Aorta (tissue), 5 donors: ENCODE measurements at places on chromosomes 13 and 19.
A peak's percentile ranks its signal among the peaks of the same experiment; 100 is the strongest.

- H3K4me1 ChIP-seq = no peaks in the 10 kb centered on the region
- H3K27ac ChIP-seq = peak overlapping the region; percentile 91
- H3K4me3 ChIP-seq = peak overlapping the region; percentile 86
- peak; percentile 79 for DNase-seq
- no peaks in the 10 kb centered on the region for H3K36me3 ChIP-seq
These were observed 2.7 kb upstream of the HNRNPL start for GRCh38 chr19:38852231-38853044.

- no peaks in the 10 kb centered on the region for H3K27me3 ChIP-seq
- no peaks in the 10 kb centered on the region for H3K36me3 ChIP-seq
- no peak overlapping the region for H3K27ac ChIP-seq
- no peak overlapping the region for H3K4me3 ChIP-seq
- DNase-seq = no peak
These were observed 95.2 kb downstream of the LRCH1 start for GRCh38 chr13:46648166-46648607.

DNA sequence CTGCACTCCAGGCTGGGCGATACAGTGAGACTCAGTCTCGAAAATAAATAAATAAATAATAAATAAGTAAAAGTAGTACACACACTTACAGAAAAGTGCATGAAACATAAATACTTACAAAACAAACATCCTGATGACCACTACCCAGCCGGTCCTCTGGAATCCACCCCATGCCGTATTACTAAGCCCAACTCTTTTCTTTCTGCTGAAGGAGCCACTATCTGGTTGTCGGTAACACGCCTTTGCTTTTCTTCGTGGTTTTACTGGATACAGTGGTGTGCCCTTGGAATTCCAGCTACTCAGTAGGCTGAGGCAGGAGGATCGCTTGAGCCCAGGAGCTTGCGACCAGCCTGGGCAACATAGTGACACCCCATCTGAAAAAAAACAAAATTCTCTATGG, 39.4 kb downstream of the CELF5 start:
- H3K36me3 ChIP-seq = no peaks in the 10 kb centered on the region
- H3K27me3 ChIP-seq = no peaks in the 10 kb centered on the region
- no peak overlapping the region for H3K4me3 ChIP-seq
- no peak for DNase-seq

DNA sequence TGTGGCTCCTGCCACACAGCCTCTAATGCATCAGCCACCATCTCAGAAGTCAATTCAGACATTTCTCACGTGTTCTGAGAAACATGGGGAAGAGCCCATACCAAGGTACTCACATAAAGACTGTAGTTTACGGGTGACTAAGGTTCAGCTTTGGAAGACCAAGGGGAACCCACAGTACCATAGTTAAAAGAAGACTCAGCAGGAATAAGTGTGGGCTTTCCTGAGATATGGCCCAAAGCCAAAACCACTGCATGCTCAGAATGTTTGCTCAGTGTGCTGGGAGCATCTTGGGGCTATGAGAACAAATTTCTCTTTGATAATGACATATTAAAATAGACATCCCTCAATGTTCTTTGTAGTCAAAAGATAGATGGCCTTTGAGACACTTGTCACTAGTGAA, 283.8 kb downstream of the DCT start:
- no peak overlapping the region for H3K27ac ChIP-seq
- no peak for DNase-seq
- H3K4me3 ChIP-seq = no peak overlapping the region
- no peaks in the 10 kb centered on the region for H3K27me3 ChIP-seq
- H3K4me1 ChIP-seq = no peaks in the 10 kb centered on the region
- H3K36me3 ChIP-seq = no peaks in the 10 kb centered on the region

- no peak overlapping the region for H3K27ac ChIP-seq
- no peaks in the 10 kb centered on the region for H3K36me3 ChIP-seq
- no peaks in the 10 kb centered on the region for H3K4me1 ChIP-seq
- DNase-seq = no peak
- H3K27me3 ChIP-seq = no peaks in the 10 kb centered on the region
These were observed 4.3 kb upstream of the DACH1 start for GRCh38 chr13:71871176-71871754.

DNA sequence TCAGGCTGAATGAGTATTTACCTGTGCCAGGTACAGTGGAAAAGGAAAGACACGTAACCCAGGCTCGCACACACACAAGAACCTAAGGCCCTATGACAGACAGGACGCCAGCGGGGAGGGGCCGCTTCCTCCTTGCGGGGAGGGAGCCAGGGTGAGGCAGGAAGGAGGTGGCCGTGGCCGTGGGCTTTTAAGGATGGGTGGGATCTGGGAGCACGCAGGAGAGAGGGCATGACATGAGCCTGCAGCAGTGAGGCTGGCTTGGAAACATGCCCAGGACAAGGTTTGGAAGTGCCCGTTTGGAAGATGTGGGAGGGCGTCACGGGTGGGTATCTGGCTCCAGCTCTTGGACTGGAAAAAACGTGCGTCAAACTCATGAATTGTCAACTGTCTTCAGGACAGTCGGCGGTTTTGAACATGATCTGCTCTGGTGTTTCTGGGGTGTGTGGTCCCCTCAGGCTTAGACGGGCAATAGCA, 20.1 kb downstream of the SH3GL1 start:
- H3K36me3 ChIP-seq = no peaks in the 10 kb centered on the region
- H3K27ac ChIP-seq = no peak overlapping the region
- no peaks in the 10 kb centered on the region for H3K4me1 ChIP-seq
- no peak overlapping the region for H3K4me3 ChIP-seq
- no peak for DNase-seq

DNA sequence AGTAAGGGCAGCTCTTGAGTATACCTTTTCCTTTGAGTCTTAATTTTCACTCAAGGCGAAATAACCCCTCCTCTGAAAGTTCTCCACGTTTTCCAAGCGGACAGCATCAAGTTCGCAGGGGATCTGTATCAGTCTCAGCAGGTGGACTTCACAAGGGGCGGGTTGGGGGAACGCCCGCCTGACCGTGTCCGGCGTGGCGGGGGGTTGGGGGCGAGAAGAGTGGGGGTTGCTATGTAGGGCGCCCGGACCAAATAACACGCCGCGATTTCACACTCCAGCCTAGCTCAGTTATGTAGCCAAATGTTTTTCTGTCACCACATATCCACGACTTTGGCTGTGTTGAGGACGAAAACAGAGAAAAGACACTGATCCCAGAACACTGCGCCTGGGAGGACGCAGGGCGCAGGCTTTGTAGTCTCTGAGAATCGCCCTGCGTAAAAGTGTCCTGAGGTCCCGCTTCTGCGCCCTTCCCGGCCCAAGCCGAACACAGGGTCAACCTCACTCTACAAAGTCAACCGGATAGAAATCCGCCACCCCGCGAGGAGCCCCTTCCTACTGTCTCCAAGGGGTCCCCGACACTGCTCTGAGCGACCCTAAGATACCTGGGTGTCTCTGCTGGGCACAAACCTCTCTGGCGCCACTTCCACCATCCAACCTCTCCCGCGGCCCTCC, 524 bp downstream of the RUBCNL start:
- no peak overlapping the region for H3K4me3 ChIP-seq
- no peaks in the 10 kb centered on the region for H3K27me3 ChIP-seq
- H3K27ac ChIP-seq = no peak overlapping the region
- no peak for DNase-seq
- no peaks in the 10 kb centered on the region for H3K4me1 ChIP-seq

- no peaks in the 10 kb centered on the region for H3K36me3 ChIP-seq
- no peaks in the 10 kb centered on the region for H3K4me1 ChIP-seq
- H3K27me3 ChIP-seq = no peaks in the 10 kb centered on the region
- H3K4me3 ChIP-seq = no peak overlapping the region
- no peak for DNase-seq
- H3K27ac ChIP-seq = no peak overlapping the region
These were observed 1213.1 kb downstream of the OLFM4 start for GRCh38 chr13:54241719-54242118.

GRCh38 chr19:18417250-18418028, 1.8 kb upstream of the SSBP4 start:
- no peak overlapping the region for H3K4me3 ChIP-seq
- no peaks in the 10 kb centered on the region for H3K36me3 ChIP-seq
- no peaks in the 10 kb centered on the region for H3K4me1 ChIP-seq
- no peaks in the 10 kb centered on the region for H3K27me3 ChIP-seq

- no peak overlapping the region for H3K27ac ChIP-seq
- no peaks in the 10 kb centered on the region for H3K36me3 ChIP-seq
- DNase-seq = no peak
- peak overlapping the region; percentile 54 for H3K4me3 ChIP-seq
These were observed 141.6 kb upstream of the ARGLU1 start for GRCh38 chr13:106709522-106709921.

- H3K36me3 ChIP-seq = no peaks in the 10 kb centered on the region
- H3K27me3 ChIP-seq = no peaks in the 10 kb centered on the region
These were observed 8.9 kb downstream of the ATG4D start for GRCh38 chr19:10552510-10553053.

DNA sequence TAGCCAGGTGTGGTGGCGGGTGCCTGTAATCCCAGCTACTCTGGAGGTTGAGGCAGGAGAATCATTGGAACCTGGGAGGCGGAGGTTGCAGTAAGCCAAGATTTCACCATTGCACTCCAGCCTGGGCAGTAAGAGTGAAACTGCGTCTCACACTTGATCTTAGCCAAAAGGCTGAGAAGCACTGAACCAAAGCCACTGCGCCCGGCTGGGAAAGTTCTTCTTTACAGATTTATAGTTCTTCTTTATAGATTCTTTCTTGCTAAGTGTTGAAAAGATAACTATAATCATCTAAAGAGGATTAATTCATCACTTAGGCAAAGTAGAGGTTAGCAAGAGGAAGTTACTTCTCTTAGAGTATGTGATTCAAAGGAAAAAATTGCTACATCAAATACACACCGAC, 11.1 kb downstream of the ZNF417 start:
- DNase-seq = no peak
- peaks cover 1% of the 10 kb centered on the region for H3K36me3 ChIP-seq
- H3K27ac ChIP-seq = no peak overlapping the region
- no peaks in the 10 kb centered on the region for H3K4me1 ChIP-seq
- H3K4me3 ChIP-seq = no peak overlapping the region
- H3K27me3 ChIP-seq = no peaks in the 10 kb centered on the region

- H3K36me3 ChIP-seq = no peaks in the 10 kb centered on the region
- H3K27me3 ChIP-seq = no peaks in the 10 kb centered on the region
- H3K4me1 ChIP-seq = no peaks in the 10 kb centered on the region
- peak overlapping the region; percentile 61 for H3K4me3 ChIP-seq
- DNase-seq = peak; percentile 94
These were observed 5.5 kb downstream of the IER2 start for GRCh38 chr19:13155472-13156359.

- no peaks in the 10 kb centered on the region for H3K27me3 ChIP-seq
- DNase-seq = no peak
- no peaks in the 10 kb centered on the region for H3K4me1 ChIP-seq
- no peak overlapping the region for H3K27ac ChIP-seq
- no peaks in the 10 kb centered on the region for H3K36me3 ChIP-seq
- no peak overlapping the region for H3K4me3 ChIP-seq
These were observed 46.1 kb upstream of the GPC6 start for GRCh38 chr13:93180356-93180969.

DNA sequence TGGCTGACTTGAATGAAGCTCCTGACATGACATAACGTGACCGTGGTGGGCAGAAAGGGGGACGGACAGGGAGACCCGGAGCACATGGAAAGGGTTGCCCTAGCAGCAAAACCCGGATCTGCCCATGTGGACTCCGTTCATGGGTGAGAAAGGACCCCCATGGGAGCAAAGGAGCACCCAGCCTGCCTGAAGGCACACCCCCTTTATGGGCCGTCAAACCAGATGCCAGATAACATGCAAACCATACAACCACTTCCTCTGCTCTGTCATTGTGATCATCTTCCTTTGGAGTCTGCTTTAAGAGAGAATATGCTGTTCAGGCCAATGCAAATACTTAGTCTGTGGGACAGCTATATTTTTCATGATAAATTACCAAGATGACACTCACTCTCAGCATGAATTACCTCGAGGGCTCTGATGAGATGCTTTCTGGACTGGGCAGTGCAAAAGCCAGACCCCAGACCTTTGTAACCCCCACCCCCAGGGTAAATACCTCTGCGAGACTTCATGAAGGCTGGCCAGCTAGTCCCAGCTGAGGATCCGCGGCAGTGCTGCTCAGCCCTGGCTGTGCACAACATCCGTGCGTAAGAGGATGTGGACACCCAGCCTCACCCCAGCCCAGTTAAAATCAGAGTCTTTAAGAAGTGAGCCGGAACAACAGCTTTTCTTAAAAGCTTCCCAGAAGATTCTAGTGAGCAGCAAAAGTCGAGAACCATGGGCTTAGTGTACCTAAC, 126.6 kb downstream of the USP12 start:
- no peak overlapping the region for H3K4me3 ChIP-seq
- H3K4me1 ChIP-seq = no peaks in the 10 kb centered on the region
- no peaks in the 10 kb centered on the region for H3K36me3 ChIP-seq
- DNase-seq = no peak

GRCh38 chr19:18710186-18710585, 26.7 kb downstream of the CRTC1 start:
- no peaks in the 10 kb centered on the region for H3K36me3 ChIP-seq
- no peaks in the 10 kb centered on the region for H3K4me1 ChIP-seq
- H3K4me3 ChIP-seq = no peak overlapping the region
- H3K27me3 ChIP-seq = no peaks in the 10 kb centered on the region
- no peak for DNase-seq

DNA sequence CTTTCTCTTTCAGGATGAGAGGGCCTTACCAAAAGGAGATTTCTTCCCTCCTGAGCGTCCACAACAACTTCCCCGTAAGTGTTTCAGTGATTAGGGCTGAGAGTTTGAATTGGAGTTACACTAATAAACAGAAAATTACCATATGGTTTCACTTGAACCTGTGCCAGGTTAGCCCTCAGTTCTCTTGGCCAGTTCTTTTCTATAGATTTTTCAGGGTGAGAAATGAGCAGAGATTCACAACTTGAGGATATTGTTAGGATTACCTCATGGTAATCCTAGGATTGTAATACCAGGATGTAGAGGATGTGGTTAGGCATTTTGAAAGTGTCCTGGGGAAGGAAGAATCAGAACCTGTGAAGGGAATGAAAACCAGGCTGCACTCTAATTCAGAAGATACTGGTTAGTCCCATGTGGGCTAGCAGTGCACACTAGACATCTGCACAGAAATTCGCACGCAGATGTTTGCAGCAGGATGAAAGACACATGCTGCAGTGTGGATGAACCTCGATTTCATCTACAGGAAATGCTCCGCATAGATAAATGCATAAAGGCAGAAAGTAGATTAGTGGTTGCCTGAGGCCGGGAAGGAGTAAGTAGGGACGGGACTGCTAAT, 24.1 kb downstream of the HNRNPM start:
- no peak for DNase-seq
- peaks cover 28% of the 10 kb centered on the region for H3K36me3 ChIP-seq
- H3K27me3 ChIP-seq = no peaks in the 10 kb centered on the region
- H3K4me3 ChIP-seq = no peak overlapping the region

DNA sequence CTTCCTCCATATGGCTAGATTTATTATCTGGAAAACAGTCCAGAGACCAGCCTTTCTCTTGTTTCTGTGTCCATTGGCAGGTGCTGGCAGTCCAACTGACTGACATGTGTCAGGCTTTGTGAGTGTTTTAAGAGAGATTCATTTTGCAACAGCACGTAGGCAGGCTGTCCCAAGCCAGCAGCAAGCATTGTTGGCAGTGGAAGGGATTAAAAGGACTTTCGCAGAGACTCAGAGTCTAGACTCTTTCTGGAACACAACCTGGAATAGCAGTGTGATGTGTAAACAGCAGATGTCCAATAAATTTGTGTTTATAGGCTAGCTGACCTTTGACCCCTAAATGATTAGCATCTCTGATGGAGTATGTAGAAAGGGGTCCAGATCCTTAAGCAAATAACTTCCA, 222.2 kb upstream of the SERP2 start:
- H3K4me3 ChIP-seq = no peak overlapping the region
- no peak overlapping the region for H3K27ac ChIP-seq
- no peaks in the 10 kb centered on the region for H3K36me3 ChIP-seq
- no peak for DNase-seq
- H3K27me3 ChIP-seq = no peaks in the 10 kb centered on the region
- peaks cover 8% of the 10 kb centered on the region for H3K4me1 ChIP-seq
